ENCODE measurements at places on chromosomes 1 and 21.

DNA sequence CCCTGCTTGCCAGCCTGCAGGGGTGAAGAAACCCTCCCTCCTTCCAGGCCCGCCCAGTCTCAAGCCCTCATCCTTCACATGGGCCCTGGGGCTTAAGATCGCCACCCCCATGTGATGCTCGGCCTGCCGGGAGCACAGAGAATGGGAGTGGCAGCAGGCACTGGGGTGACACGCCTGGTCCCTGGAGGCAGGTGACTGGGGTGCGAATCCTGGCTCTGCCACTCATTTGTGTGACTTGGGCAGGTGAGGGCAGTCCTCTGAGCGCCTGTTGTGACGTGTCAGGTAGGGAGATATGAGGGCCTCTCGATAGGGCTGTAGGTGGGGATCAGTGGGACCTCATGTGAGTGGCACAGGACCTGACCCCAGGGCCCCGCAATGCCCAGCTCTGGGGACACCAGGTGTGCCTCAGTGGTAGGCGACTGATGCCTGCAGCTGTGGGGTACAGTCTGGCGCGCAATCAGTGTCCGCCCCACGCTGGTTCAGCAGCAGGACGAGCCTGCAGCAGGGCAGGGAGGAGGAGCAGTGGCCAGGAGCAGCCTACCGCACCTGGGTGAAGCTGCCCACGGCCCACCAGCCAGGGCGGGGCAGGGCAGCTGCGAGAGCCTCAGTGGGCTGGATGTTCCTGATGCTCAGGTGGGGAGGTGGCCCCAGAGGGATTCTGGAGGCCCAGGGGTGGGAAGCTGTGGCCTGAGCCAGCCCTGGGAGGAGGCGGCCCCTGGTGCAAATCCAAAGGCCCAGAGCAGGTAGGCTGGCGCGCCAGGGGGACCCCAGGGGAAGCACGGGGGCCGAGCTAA, 6.2 kb downstream of the SH2D5 start:
- DNase-seq: no peak

DNA sequence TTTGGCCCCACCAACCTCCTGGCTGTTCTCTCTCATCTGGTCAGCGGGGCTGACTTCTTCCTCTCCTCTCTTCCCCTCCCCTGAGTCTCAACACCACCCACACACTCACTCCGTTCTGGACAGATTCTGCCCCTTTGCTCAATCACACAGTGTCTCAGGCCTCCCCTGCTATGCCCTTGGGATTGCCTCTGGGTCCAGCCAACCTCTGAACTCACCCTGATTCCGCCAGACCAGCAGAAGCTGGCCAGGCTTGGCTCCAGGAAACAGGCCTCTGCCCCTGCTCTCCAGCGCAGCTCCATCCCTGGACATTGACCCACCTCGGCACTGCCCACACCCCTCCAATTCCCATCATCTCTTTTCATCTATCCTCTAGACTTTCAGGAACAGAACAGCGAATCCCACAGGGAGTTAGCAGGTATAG, 22.1 kb downstream of the AHDC1 start:
- DNase-seq: no peak

DNA sequence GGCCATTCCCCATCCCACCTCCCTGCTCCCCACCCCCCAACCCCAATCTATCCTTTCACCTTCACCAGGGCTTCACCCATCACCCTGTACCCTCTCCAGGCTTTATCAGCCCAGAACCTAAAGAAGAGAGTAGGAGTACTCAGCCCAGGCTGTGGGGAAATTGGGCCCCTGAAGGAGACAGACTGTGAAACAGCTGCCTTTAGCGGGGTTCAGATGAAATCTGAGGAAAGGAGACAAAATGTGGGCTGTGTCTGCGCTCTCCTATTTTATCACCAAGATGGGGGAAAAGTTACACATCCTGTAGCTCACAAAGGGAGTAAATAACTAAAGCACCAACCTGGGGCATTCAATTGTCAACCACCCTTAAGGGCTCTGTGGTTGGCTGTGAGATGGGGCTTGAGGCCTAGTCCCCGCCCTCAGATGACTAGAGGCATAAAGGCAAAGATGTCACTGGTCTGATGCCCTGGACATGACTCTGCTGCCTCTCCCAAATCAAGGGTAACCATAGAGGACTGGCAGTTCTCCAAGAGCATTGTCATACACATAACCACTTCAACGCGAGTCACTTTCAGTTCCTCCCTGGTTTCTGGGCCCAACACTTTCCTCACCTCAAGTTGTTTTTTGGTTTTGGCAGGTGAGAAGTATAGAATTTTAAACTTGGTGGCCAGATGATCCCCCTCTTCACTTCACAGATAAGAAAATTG, 30.0 kb downstream of the SLC27A3 start:
- DNase-seq: peak; percentile 33

DNA sequence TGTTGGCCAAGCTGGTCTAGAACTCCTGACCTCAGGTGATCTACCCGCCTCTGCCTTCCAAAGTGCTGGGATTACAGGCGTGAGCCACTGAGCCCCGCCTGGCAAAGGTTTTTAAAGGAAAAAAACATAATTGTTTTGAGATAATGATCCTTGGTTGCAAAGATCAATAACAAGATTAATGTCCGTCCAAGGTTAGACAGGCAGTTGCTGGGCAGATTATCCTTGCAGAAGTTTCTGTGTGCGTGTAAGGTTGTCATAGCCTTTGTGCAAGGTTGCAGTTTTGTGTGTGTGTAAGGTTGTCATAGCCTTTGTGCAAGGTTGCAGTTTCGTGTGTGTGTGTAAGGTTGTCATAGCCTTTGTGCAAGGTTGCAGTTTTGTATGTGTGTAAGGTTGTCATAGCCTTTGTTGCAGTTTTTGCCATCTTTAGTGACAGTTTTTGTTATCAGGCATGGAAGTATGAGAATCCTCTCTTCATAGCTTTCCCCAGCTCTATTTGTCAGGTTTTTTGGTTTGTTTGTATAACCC, 3.6 kb downstream of the YBEY start:
- no peak for DNase-seq

GRCh38 chr1:5980314-5981008, 11.8 kb downstream of the NPHP4 start:
- no peak for DNase-seq

DNA sequence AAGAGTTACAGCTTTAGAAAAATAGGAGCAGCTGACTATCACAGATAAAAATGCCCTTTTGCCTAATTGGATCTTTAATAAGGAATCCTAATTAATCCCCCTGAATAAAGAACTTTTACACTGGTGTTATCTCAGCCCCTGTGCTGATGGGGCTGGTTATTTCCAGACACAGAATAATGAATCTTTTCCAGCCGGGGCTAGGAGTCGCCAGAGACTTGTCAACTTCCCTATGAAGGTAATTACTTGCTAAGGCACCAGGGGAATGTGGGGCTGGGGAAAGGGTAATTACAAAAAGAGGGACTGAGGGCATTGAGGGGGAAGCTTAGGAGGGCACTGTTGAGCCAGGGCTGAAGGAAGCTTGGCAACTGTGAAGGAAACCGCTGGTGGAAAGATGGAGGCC, 34.5 kb downstream of the HMGB4 start:
- DNase-seq: no peak

DNA sequence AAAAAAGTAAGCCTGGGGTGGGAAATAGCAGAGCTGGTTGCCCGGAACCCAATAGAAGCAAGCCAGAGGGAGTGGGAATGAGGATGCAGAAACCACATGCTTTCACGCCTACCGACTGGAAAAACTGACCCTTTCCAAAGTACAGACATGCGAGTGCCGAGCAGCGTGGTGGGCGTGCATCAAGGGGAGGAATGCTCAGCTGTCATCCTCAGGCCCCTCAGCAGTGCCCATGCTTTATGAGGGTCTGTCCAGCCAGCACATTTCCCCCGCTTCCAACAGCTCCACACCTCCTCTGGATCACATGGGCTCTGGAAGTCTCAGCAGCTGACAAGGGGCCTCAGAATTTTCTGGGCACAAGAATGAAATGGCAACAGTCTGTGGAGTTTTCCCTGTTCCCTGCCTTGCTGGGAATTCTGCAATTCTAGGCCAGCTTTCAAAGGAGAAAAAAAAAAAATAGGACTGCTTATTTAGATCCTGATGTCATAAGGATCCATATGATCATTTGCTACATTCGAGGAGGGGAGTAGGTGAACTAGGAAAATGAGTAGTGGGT, 19.1 kb upstream of the IKBKE start:
- no peak for DNase-seq

GRCh38 chr1:94592571-94592920, 51.0 kb upstream of the F3 start:
- no peak for DNase-seq

GRCh38 chr1:10664251-10664650, 132.2 kb downstream of the CASZ1 start:
- DNase-seq: no peak

- DNase-seq: no peak
Observed at GRCh38 chr21:15397258-15397657, 332.5 kb upstream of the NRIP1 start.

DNA sequence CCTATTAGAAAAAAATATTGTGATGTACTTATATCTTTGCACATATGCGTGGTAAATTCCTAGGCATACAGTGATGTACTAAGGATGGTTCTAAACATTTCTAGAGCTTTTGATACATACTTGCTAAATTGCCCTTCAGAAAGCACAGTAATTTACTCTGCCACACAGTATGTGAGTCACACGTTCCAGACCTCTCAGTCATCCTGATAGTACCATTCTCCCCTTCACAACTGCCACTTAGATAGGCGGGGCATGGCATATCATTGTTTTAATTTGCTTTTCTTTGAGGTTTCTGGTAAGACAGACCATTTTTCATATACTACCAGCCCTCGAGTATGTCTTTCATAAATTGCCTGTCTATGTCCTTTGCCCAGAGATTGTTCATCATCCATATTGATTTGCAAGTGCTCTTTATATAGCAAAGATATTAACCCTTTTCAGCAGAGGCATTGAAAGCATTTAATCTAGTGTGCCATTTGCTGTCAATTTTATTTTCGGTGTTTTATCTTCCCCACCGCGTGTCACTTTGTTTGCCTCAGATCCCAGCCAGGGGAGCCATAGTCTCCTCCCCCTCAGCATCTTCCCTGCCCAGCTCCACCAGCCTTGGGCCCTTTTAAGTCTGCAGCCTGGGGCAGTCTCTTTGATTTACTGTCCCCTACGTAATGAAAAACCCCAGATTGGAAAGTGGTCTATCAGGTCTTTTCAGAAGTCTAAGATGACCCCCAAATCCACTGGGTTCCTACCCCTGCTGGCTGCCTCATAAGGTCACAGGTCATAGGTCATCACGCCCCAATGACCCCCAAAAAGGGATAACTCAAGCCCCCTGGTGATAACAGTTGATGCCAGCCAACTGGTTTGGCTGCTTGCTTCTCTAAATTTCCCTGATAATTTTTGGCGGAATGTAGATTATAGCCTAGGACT, 11.8 kb upstream of the PAX7 start:
- DNase-seq: no peak

DNA sequence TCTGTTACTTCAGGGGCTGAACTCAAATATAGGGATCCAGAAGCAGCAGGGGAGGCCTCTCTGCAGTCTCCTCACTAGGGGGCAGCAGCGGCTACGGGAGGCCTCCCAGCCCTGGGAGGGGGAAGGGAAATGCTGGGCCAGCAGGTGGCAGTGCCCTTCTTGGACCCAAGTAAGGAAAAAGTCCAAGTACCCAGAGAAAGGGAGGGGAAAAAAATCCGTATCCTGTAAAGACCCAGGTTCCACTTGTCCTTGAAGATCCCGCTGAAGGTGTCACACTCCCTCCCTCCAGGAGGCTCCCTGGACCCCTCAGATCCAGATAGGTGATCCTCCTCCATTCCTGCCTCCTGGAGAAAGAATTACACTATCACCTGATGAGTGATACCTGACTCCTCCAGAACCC, 14.1 kb upstream of the NUAK2 start:
- peak; percentile 65 for DNase-seq

DNA sequence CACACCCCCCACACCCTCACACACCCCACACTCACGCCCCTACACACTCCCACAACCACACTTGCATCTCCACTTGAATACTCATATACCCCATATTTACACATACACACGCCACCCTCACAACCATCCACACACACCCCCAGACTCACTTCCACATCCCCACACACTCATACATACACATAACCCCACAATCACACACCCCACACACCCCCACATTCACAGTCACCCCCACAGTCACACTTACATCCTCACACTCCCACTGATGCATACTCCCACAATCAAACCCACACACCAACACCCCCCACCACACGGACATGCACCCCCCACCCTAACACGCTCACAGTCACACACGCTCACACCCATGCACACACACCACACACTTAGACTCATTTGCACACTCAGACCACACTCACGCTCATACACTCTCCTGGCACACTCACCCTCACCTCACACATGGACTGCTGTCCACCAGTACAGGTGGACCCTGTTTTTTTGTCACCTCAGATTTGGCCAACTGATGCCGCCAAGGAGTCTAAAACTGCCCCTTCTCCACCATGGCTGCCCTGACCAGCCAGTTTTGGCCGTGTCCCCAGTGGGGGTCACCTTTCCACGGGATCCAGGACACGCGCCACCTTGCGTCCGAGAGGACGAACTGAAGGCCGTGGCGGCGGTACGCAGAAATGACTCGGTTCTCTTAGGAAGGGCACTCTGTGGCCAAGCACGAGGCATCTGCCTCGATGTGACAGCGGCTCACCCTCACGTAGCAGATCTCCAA, 45.3 kb upstream of the EDN2 start:
- no peak for DNase-seq

- no peak for DNase-seq
Observed at GRCh38 chr1:228415221-228415620, 1.4 kb downstream of the TRIM17 start.

DNA sequence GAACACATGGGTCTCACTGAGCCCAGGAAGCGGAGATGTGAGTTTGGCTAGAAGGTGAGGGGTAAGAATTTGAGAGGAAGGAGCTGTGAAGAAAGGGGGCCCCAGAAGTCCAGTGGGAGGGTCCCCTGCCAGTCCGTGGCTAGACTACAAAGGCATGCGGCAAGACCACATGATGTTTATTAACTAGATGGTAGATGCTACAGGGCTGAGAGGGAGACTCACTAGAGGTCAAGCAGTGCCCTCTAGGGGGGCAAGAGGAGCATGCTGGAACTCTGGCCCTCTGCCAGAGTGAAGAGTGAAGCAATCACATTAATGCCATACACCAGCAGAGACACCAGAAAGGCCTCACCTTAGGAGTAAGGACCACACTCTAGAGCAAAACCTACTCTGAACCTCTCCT, 12.2 kb downstream of the KIAA0319L start:
- no peak for DNase-seq

GRCh38 chr1:41653574-41653973, 169.1 kb upstream of the EDN2 start:
- no peak for DNase-seq

All from stimulated activated CD4-positive, alpha-beta T cell treated with anti-CD3 and anti-CD28 coated beads, Interleukin-1b, Interleukin-23, amount 100 ng/mL, for 24 hours (primary cell).